M059J (cell line): ENCODE measurements at places on chromosomes 1 and 21.

GRCh38 chr1:187680823-187681222, 852.1 kb downstream of the PLA2G4A start:
- DNase-seq = no peak

GRCh38 chr1:87956072-87956471, 627.4 kb downstream of the LMO4 start:
- DNase-seq = peak; percentile 98

DNA sequence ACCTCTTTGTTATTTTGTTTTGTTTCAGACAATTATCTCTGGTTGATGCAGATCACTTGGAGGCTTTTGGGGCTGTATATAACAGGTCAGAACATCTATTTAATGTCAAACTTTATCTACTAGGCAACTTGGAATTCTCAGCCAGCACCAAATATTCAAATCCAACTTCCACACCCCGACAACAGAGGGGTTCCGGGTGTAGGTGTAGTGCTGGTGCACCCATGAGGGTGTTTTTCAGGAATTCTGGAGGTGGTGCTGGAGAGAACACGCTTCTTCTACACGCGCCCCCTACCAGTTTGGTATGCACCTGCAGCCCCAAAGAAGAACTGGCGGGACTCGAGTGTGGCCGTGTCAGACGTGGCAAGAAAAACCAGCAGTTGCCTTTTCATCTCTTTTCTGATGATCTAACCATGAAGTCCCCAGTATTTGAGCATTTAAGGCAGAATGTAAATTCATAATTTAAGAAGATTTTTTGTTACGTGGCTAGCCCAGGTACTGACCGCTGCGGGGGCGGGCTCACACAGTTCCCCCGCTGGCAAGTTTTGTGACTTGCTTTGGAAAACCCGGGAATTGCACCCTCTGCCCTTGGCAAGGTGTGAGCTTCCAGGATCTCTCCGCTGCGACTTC, 462 bp upstream of the TLCD4 start:
- DNase-seq = peak; percentile 78

GRCh38 chr1:86992861-86993260, 78.4 kb downstream of the HS2ST1 start:
- DNase-seq = no peak

DNA sequence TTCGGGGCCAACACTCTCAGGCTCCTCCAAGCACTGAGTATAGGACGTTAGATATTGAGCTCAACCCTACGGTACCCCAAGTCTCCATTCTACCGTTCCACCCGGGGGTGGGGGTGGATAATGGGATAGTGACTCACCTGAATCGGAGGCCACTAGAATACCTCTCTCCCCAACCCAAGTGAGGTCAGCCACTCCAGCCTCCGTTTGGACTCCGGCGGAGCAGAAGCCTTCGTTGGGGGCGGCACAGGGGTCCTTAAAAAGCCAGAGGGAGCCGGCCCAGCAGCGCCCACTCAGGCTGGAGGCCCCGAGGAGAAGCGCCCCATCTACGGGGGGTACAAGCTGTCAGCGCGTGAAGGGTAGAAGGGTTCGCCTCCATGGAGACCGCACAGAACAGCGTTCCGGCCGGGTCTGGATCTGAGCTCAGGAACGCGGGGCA, 556 bp downstream of the WDR77 start:
- DNase-seq = peak; percentile 53

GRCh38 chr21:34874684-34875513, 174.2 kb downstream of the RUNX1 start:
- DNase-seq = no peak

- DNase-seq = peak; percentile 35
Observed at GRCh38 chr1:98556521-98557158, 104.9 kb upstream of the SNX7 start.

- DNase-seq = peak; percentile 19
Observed at GRCh38 chr1:6625584-6626149, 999 bp downstream of the THAP3 start.

- DNase-seq = peak; percentile 64
Observed at GRCh38 chr1:184567637-184568036, 180.8 kb downstream of the C1orf21 start.

GRCh38 chr1:159829273-159829634, 2.6 kb downstream of the SLAMF8 start:
- DNase-seq = no peak

- DNase-seq = no peak
Observed at GRCh38 chr1:116559304-116559761, 11.5 kb downstream of the CD58 start.

- DNase-seq = no peak
Observed at GRCh38 chr1:43766086-43766784, 58.9 kb downstream of the ST3GAL3 start.

DNA sequence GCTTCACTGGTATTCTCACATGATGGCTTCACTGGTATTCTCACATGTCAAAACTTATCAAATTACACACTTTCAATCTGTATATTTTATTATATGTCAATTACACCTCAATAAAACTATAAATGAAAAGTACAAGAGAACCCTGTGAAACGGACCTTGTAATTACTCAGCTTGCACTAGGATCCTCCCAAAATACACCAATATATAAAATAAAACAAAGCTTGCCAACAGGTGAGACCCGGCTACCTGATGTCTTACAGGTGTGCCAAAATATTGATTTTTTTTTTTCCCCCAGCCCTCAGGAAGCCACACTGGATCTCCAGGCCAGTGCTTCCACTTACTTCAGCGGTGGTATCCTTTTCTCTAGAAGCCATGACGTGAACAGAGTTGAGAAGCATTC, 22.9 kb downstream of the PIK3C2B start:
- no peak for DNase-seq

- peak; percentile 88 for DNase-seq
Observed at GRCh38 chr1:117758444-117759316, 152.8 kb downstream of the TENT5C start.
